ENCODE measurements at places on chromosomes 7 and 10.

DNA sequence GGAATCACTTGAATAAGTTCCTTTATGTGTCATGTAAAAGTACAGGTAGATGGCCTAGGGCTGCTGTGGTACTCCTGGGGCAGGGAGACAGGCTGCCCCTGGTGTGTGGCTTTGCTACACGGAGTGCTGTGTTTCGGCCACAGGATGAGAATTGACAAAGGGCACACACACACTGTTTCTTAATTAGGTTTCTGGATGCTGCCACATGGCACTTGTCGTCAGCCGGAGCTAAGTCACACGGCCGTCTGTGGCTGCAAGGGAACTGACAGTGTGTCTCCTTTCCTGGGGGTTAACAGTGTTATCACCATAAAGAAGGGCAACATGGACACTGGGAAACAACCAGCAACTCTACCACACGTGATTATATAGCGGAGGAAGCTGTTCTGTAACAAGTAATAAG lies 55.7 kb upstream of the CREB5 start:
- DNase-seq, result no peak

DNA sequence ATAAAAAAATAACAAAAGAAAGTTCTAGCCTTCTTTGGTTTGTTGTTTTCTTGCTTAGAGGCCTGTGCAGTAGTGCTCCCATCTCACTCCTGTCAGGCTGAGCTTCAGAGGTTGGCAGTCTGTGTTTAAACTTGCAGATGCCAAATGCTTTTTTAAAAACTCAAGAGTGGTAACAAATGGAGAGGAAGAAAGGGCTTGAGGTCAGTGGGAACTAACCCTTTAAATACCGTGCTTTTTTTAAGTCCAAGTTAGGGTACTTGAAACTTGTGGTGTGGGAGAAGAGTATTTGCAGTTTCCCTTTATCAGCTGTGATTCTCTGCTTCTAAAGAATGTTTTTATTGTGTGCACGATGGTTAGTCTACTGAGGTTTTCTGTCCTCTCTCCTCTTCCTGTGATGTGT lies 29.4 kb downstream of the ZRANB1 start:
- no peak for DNase-seq

DNA sequence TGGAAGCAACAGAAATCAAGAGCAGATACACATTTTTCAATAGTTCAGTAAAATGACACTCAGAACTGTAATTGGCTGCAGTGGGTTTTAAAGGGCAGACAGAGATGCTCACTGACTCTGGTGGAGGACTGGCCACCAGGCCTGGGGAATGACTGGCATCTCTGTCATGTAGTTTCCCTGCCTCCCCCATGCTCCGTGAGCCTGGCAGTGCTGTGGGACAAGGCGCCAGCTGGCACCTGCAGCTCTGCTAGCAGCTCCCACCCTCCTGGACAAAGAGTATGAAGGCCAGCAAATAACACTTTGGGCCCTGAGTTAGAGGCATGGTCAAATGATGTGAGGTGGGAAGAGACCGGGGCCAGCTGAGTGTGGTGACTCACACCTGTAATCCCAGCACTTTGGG lies 15.0 kb downstream of the TSPAN33 start:
- DNase-seq, result no peak

DNA sequence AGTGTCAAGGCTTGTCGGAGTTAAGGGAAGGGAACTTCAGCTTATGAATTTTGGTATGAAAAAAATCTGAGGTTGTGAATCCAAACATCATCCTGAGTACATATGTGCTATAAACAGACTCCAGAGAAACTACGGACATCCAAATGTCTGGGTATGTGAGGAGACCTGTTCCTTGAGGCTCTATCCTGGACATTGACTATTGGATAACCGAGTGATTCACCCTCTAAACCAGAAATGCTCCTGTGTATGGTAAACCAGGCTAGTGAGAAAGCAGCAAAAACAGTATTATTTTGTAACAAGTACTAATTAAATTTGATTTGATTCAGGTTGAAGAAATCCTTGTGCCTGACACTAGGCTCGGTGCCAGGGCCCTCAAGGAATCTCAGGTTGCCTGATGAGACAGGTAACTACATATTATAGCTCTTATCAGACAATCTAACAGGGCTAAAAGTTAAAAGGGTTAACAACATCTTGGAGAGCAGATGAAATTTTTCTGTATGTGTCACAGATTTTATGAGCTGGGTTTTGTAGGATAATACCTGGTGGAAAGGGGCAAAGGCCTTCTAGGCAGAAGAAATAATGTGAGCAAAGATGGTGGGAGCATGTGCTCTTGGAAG lies 10.4 kb upstream of the STOX1 start:
- DNase-seq, result no peak

DNA sequence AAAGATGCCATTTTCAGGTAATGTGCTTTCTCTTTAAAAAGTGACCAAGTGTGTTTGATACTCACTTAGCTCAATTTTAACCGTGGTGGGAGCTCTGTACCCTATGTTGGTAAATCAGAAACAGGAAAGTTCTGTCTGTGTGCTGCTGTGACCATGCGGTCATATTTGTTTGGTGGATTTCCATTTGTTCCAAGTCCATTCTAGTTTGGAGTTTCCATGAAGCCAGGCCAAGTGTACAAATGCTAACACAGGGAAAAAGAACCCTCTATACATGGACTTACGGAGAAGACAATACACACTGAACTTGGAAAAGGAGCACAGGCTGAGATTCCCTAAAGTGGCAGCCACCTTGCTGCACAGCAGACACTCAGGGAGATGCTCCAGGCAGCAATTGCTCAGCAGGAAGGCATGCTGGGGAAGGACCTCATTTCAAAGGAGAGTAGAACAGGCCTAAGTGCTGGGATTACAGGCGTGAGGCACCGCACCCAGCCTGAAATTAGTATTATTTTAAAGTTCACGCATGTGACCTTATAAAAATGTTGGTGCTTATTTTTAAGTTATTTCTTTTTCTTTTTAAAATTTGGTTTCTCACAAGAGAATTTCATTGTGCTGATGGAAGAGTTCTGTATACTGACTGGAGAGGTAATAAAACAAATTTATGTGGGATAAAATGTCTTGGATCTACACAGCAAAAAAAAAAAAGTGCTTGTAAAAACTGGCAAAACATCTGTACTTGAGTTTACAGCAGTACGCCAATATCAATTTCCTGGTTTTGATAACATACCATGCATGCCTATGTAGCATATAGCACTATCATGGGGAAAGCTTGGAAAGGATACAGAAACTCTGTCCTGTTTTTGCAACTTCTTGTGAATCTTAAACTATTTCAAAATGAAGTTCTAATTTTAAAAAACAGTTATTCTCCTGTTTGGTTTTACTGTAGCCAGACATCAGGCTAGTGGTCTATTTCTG lies 436.2 kb downstream of the KCNMA1 start:
- no peak for DNase-seq

DNA sequence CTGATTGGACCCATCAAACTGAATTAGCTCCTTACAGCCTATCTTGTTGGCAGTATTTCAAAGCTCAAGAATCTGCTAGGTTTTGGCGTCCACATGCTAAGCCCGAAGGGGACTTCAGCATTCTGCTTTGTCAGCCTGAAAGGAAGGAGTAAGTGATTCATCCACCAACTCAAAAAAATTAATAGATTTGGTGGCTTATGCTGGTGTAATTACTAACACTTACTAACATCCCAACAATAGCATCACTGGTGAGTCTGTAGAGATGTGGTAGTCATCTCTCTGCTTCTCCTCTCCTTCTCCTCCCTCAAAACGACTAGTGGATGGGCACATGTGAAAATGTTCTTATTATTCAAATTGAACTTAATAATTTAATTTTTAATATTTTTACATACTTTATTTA lies 53.8 kb upstream of the EGR2 start:
- DNase-seq, result no peak

- no peak for DNase-seq
Observed at GRCh38 chr10:121355161-121355560, 243.1 kb downstream of the FGFR2 start.

- peak; percentile 69 for DNase-seq
Observed at GRCh38 chr10:5629303-5630111, 36.9 kb downstream of the ASB13 start.

GRCh38 chr10:58578366-58578765 lies 65.7 kb downstream of the BICC1 start:
- no peak for DNase-seq

- no peak for DNase-seq
Observed at GRCh38 chr7:24365606-24366005, 81.6 kb downstream of the NPY start.

DNA sequence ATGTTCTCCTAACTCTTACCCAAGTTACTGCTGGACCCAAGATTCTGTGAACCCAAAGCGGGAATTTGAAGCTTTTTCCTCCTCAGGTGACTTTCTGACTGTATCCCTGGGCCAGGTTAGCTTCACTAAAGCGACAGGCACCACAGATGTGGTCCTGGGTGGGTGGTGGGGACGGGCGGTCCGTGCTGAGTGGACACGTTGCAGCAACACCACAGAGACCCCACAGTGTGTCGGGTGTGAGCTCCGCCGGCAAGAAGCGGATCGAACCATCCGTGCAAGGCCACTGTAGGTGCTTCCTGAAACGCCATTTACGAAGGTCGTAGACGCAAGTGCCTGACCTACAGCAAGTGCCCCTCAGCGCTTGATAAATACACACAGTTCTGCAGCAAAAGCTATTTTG lies 325.9 kb downstream of the ADARB2 start:
- DNase-seq, result no peak

GRCh38 chr7:20407585-20408466 lies 77.1 kb downstream of the ITGB8 start:
- no peak for DNase-seq

GRCh38 chr7:149245244-149245643 lies 5.8 kb downstream of the ZNF212 start:
- DNase-seq, result no peak

GRCh38 chr7:39745320-39745719 lies 121.9 kb downstream of the RALA start:
- no peak for DNase-seq

- no peak for DNase-seq
Observed at GRCh38 chr10:95168694-95169093, 25.3 kb upstream of the ACSM6 start.

- DNase-seq, result no peak
Observed at GRCh38 chr7:124413029-124413428, 352.6 kb downstream of the GPR37 start.

DNA sequence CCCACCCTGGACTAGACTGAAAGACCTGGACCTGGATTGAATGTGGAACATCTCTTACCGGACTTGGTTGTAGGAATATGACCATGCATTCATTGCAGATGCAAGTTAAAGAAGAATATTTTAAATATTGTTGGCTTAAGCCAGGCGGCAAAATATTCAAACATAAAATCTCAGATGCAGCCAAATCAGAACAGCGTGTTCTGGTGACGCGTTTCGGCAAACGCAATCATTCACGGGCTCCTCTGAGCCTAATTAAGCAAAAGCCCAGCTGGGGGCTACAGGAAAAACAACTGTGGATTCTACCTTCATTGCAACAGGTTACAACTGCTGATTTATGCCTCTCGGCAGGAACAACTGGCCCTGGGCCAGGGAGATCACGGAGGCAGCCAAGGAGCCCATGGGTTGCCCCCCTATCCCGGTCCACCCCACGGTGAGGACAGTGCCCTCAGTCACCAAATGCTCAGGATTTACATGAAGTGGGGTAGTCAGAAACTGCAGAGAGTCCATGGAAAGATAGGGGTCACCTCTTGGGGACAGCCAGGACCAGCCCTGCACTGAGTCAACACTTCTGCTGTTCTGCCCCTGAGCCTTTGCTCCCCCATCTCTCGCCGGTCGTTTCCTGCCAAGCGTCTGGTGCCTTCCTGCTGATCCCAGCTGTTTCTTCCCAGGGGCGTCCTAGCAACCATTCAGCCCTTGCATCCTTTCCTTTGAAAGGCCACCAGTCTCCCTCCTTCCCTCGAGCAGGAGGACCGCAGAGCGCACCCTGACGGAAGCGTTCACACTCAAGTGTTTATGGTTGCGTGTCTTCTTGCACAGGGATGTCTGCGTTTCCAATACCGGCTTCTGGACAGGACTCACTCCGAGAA lies 64.4 kb upstream of the SFMBT2 start:
- DNase-seq, result no peak
